EH (cell line): ENCODE measurements at places on chromosomes 16 and 17.

GRCh38 chr16:17369421-17370222 is 101.1 kb downstream of the XYLT1 start:
- DNase-seq, result peak; percentile 10

DNA sequence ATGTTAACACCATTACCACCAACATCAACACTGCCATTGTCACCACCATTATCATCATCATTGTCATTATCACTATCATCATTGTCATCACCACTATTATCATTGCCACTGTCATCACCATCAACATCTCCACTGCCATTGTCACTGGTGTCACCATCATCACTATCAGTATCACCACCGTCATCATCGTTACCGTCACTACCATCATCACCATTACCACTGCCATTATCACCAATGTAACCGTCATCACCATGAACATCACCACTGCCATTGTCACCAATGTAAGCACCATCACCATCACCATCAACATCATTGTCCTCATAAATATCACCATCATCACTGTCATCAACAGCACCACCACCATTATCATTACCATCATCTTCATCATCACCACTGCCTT is 633.2 kb upstream of the EEF2KMT start:
- no peak for DNase-seq

DNA sequence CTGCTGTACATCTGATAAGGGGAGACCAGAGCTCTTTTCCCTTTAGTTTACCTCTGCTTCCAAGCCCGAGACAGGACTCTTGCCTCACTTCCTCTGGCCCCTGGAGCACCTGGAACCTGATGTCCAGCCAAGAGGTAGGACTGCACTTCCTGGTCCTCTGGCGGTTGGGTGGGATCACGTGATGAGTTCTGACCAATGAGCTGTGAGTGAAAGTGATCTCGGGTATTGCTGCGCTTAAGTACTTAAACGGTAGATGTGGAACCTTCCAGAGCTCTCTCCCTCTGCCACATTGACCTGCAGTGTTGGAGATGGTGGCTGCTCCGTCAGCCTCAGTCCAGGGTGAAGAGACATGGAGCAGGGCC is 67.0 kb downstream of the SMPD3 start:
- DNase-seq, result no peak

- DNase-seq, result peak; percentile 97
Observed at GRCh38 chr16:30378236-30379157, 3.9 kb downstream of the SEPTIN1 start.

GRCh38 chr17:45277216-45277849 is 15.4 kb upstream of the SPATA32 start:
- DNase-seq, result peak; percentile 89

DNA sequence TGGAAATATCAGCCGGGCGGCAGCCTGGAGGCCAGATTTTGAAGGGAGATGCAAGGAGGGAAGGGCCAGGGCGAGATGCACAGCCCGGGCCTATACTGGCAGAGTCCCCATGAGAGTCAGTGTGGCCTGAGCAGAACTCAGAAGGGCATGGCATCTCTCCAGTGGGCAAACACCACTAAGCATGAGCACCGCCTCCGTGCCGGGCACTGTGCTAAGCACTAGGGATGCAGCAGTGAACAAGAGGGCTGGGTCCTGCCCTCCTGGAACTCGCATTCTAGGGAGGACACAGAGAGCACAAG is 33.5 kb downstream of the TK2 start:
- DNase-seq, result no peak

GRCh38 chr17:35214192-35214591 is 20.0 kb upstream of the SLC35G3 start:
- DNase-seq, result no peak

DNA sequence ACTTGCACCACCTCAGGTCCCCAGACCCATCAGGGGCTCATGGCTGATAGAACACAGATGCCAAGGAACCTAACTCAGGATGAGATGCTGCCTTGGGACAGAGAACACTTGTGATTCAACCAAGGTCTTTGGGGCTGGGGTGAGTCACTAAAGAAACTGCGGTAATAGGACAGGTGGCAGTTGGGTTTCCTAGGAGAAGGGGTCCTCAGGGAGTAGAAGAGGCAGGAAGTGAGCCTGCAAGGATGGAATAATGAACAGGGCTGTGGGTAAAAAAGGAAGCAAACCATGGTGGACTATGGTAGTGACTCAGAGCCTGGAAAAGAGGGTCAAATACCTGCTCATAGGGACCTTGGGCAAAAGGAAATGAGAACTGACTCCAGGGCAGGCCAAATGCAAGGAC is 6.5 kb upstream of the PNPO start:
- DNase-seq, result peak; percentile 10

DNA sequence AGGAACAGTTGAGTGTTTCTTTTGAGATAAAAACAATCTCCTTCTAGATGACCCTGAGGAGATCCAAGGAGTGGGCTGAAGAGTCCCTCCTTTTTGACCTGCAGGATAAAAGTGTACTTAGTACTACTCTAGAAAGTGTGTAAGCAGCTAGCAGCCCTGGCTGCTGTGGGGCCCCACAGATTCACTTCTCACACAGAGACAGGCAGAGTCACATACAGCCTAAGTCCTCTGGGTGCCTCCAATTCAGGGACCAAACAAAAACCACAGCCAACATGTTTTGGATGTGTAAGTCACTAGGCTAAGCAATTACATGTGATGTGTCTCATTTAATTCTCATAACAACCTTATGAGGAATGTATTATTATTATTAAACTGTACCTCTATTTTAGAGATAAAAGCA is 97.1 kb downstream of the TMEM100 start:
- no peak for DNase-seq

DNA sequence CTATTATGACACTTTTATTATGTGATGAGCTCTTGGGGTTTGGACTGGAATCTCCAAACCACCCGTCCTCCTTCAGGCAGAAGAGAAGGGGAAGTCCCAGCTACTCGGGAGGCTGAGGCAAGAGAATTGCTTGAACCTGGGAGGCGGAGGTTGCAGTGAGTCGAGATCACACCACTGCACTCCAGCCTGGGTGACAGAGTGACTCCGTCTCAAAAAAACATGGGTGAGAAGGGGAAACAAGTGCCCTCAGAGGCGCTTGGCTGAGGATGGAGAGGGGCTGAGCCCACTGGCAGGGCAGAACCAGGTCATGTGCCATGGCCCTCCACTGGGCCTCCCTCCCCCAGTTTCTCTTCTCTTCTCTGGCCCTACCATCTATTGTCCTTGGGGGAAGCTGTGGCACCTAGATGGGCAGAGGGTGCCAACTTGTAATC is 120.9 kb upstream of the SMURF2 start:
- no peak for DNase-seq

- no peak for DNase-seq
Observed at GRCh38 chr17:32769846-32770245, 107.1 kb downstream of the MYO1D start.

DNA sequence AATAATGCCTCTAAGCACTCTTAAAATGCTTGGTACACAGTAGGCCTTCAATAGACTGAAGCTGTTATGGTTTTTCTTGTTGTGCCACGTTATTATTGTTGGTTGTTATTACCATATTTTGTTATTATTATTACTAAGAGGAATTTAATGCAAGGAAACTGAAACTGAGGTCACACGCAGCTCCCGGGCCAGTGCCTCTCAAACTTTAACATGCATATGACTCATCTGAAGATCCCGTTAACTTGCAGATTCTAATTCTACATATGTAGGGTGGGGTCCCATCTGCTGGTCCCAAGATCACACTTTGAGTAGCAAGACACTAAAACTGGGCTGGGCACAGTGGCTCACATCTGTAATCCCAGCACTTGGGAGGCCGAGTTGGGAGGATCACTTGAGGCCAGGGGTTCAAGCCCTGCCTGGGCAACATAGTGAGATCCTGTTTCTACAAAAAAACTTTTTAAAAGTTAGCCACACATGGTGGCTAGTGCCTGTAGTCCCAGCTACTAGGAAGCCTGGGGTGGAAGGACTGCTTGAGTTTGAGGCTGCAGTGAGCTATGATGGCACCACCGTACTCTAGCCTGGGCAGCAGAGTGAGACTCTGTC is 888 bp downstream of the ACSM5 start:
- peak; percentile 46 for DNase-seq

GRCh38 chr17:37481001-37481665 is 8.6 kb upstream of the DUSP14 start:
- no peak for DNase-seq

DNA sequence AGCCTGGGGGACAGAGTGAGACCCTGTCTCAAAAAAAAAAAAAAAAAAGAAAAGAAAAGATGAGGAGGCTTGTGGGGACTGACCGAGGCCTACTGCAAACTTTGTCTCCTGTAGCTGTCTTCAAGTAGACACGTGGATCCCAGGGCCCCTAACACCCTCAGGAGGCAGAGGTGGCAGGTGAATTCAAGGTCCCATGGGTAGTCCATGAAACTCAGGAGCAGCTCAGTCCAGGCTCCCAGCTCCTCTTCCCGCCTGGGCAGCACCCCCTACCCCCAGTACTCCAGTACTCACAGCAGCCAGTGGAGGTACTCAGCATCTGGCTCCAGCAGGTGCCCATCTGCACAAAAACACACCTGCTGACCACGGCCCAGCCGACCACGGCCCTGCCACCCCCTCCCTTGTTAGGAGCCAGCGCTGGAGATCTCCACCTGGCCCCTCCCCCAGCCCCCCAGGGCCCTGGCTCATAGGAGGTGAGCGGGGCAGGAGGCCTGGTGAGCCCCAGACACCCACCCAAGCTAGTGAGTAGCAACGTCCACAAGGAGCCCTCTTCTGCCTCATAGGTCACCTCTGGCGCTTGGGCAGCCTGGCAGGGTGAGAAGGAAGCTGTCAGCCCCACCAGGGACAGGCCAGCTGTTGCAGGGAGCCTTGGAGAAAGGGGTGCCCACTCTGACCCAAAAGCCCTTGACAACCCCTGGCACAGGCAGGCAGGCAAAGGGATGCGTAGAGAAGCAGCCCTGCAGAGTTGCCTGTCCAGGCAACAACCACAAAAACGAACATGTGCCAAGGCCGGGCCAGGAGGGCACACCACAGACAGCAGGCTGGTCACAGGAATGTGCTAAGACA is 3.8 kb downstream of the MRPL38 start:
- no peak for DNase-seq

DNA sequence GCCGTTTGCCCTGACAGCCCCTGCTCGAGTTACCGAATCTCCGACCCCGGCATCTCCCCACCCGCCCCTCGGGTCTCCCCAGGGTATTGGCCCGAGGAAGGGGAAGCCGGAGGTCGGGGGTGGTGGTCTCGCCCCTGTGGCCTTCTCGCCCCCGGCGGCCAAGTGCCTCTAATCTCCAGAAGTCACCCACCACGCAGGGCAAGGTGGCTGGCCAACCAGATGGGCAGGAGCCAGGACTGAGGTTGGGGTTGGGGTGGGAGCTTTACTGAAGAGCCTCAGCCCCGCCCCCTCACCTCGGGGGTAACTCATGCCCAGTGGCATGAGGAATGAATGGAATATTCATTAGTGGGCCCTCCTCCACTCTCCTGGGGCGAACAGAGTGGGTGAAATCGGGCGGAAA is 637 bp downstream of the DHRS11 start:
- peak; percentile 40 for DNase-seq

- peak; percentile 62 for DNase-seq
Observed at GRCh38 chr17:14019186-14019956, 49.9 kb upstream of the COX10 start.

DNA sequence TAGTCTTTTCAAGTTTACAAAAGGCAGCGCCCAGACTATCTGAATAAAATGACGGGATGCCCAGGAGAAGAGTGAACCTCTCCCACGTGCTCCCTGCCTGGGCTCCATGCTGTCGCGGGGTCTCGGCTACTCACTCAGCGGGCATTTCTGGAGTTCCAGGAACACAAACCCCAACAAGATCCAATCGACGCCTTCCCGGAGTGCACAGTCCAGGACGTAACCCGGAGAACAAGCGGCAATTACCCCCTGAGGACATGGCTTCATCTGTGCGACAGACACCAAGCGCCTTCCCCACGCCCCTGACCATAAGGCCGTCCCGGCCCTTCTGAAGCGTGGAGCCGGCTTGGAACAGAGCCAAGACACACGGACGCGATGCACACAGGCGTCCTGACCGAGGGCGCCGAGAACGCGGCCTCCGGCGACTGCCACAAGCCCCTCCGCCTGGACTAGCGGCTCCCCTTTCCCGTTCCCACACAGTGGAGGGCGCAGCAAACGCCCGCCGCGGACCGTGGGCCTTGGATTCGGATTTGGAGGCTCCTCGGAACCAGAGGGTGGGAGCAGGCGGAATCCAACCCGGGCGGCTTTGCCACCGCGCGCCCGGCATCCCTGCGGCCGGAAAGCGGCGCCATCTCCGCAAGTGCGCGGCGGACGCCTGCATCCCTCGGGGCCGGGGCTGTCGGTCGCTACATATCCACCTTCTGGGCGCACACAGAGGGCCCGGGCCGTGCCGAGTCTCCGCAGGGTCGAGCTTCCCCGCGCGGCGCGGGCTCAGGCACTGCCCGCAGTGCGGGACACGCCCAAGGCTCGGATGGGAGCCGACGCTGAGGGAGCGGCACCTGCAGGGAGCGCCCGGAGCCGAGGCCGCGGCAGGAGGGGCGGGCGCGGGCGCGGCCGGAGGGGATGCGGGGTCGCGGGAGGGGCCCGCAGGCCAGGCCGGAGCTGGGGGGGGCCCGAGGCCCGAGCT is 725 bp downstream of the ABCA3 start:
- DNase-seq, result peak; percentile 34

GRCh38 chr17:6452471-6453266 is 8.4 kb downstream of the PIMREG start:
- no peak for DNase-seq

DNA sequence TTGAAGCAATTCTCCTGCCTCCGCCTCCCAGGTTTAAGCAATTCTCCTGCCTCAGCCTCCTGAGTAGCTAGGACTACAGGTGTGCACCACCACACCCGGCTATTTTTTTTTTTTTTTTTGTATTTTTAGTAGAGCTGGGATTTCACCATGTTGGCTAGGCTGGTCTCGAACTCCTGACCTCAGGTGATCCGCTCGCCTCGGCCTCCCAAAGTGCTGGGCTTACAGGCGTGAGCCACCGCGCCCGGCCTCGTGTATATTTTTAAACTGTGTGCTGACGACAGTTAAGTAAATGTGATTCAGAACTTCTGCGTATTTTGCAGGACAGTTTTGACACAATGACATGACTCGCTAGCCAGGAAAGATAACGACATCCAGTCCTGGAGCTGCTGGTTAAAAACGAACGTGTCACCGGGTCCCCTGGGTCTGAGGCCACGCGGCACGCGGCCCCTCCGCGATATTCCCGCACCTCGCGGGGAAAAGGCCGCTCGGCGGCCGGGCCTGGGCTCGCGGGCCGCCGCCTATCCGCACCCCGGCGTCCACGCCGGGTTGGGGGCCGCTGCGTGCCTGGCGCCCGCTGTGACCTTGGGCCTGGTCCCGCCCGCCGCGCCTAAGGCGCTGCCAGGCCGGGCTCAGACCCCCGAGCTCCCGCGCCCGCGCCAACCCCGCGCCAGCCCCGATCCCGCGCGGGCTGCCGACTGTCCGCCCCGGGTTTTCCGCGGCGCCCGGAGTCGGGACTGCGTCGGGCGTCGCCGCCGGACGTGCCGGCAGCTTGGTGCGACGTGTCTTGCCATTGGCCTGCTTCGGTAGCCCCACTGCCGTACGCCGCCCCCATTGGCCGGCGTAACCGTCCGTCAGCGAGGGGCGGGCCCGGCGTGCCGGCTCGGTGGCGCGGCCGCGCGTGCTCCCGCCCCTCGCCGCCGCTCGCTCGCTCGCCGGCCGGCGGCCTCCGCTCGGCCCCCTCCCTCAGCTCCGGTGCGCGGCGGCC is at the start of gene FOXK2:
FOXK2 (plus strand) TSS at position 907 of the 985 bp plus-strand sequence. CDS start 157 bp downstream, outside the sequence.
- peak; percentile 94 for DNase-seq
